Transverse colon (tissue), 4 donors: ENCODE measurements at places on chromosomes 7 and 10.

GRCh38 chr10:101564490-101564991, 23.5 kb downstream of the POLL start:
- H3K27ac ChIP-seq, result no peak overlapping the region
- DNase-seq, result no peak
- H3K27me3 ChIP-seq, result peaks cover 70% of the 10 kb centered on the region

DNA sequence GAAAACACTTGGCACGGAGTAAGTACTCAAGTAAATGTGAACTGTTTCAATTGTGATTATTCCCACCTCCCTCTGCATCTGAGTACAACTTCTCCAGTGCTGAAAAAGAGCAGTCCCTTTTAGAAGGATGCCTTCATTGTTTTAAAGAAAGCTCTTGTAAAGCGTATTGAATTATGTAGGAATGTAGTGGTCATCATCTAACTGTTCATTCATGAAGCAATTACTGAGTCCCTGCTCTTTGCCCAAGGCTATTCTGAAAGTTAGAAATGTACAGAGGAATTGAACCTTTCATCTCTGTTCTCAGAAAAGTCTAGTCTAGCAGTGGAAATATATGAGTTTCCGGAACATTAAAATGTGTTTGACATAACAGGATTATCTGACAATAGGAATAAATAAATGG, 127.8 kb downstream of the CACNB2 start:
- H3K27ac ChIP-seq, result no peak overlapping the region
- H3K36me3 ChIP-seq, result no peaks in the 10 kb centered on the region
- no peaks in the 10 kb centered on the region for H3K27me3 ChIP-seq
- H3K4me3 ChIP-seq, result no peak overlapping the region
- no peaks in the 10 kb centered on the region for H3K4me1 ChIP-seq

- no peaks in the 10 kb centered on the region for H3K4me1 ChIP-seq
- peaks cover 2% of the 10 kb centered on the region for H3K36me3 ChIP-seq
- DNase-seq, result no peak
- no peak overlapping the region for H3K27ac ChIP-seq
- no peak overlapping the region for H3K4me3 ChIP-seq
These were observed 4.9 kb downstream of the ZDHHC16 start for GRCh38 chr10:97450828-97451227.

- no peak overlapping the region for H3K27ac ChIP-seq
- no peak overlapping the region for H3K4me3 ChIP-seq
- H3K27me3 ChIP-seq, result no peaks in the 10 kb centered on the region
These were observed 90.5 kb downstream of the TWIST1 start for GRCh38 chr7:19026888-19027287.

DNA sequence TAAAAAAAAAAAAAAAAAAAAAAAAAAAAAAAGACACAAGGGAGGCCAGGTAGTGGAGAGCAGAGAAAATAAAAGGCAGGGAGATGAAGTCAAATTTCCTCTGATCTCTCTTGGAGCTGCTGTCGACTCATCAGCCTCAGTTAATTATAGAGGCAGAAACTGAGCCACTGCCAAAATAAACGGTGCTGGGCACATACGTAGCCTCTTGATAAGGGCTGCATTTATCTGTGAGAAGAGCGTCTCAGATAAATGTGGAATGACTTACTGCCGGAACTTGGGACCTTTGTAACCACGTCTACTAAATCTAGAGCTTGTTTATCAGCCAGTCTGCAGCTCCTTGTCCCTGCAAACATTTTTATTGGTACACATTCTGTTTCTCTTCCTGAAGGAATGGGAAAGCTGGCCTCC, 162.3 kb downstream of the BAMBI start:
- no peaks in the 10 kb centered on the region for H3K36me3 ChIP-seq
- no peaks in the 10 kb centered on the region for H3K4me1 ChIP-seq
- no peaks in the 10 kb centered on the region for H3K27me3 ChIP-seq
- H3K4me3 ChIP-seq, result no peak overlapping the region
- H3K27ac ChIP-seq, result no peak overlapping the region
- DNase-seq, result no peak

- no peaks in the 10 kb centered on the region for H3K4me1 ChIP-seq
- no peaks in the 10 kb centered on the region for H3K27me3 ChIP-seq
- H3K36me3 ChIP-seq, result no peaks in the 10 kb centered on the region
- no peak for DNase-seq
These were observed 550.6 kb upstream of the SEMA3D start for GRCh38 chr7:85737426-85737825.

- H3K4me1 ChIP-seq, result no peaks in the 10 kb centered on the region
- H3K4me3 ChIP-seq, result no peak overlapping the region
- H3K27ac ChIP-seq, result no peak overlapping the region
These were observed 293.1 kb upstream of the CACNA2D1 start for GRCh38 chr7:82736633-82737032.
